ENCODE measurements at places on chromosomes 5 and 9. TPM values are rescaled to one million over a fixed set of nuclear protein-coding genes. Genes with fewer than 3 reads are reported as not detected.
A peak's percentile ranks its signal among the peaks of the same experiment; 100 is the strongest.

GRCh38 chr5:115068239-115069086, 101.2 kb downstream of the TRIM36 start:
- DNase-seq = no peak

- DNase-seq = no peak
These were observed 526.3 kb upstream of the DAB2 start for GRCh38 chr5:39951070-39951469.

UNC5A gene
- 0.55 TPM for polyA plus RNA-seq

- no peak for DNase-seq
These were observed 27.8 kb upstream of the ELL2 start for GRCh38 chr5:95989283-95990048.

WDR38 gene
- not detected for polyA plus RNA-seq

- DNase-seq = no peak
These were observed 88.9 kb downstream of the AMBP start for GRCh38 chr9:113989017-113989713.

- DNase-seq = no peak
These were observed 265.1 kb upstream of the MVB12B start for GRCh38 chr9:126061575-126061974.

GGTA1 gene
- polyA plus RNA-seq = 0.03 TPM

TGFBR1 gene
- 28.7 TPM for polyA plus RNA-seq

DNA sequence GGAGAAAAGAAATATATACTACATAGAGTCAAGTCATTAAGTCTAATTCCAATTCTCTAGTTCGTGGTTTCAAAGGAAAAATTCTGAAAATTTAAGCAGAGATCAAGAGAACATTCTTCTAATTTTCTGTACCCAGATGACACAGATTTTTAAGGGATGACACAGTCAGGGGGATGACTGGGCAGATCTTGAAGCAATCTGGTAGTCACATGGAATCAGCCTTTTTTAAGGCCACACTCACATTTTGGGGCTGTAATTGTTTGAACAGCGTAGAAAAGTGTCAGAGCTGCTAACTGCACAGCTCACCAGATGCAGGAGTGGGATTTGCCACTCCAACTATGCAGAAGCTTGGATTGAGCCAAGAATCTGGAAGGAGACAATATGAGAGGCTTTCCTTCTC, 20.4 kb downstream of the PDE4D start:
- no peak for DNase-seq

- no peak for DNase-seq
These were observed 80.1 kb upstream of the DMAC1 start for GRCh38 chr9:7879551-7880245.

DNA sequence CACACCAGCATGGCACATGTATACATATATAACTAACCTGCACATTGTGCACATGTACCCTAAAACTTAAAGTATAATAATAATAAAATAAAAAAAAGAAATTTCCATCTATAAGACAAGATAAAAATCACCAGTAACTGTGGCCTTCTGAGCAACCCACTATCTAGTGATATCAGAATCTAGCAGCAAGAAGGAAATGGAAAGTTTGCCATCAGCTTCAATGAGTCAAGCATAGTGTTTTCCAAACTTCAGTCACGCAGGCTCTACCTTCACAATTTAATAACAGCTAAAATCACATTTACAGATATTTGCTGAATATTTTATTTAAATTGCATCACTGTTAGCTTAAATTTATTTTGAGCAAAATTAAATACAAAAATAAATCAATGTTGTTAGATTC, 345.3 kb upstream of the CD180 start:
- no peak for DNase-seq

DNA sequence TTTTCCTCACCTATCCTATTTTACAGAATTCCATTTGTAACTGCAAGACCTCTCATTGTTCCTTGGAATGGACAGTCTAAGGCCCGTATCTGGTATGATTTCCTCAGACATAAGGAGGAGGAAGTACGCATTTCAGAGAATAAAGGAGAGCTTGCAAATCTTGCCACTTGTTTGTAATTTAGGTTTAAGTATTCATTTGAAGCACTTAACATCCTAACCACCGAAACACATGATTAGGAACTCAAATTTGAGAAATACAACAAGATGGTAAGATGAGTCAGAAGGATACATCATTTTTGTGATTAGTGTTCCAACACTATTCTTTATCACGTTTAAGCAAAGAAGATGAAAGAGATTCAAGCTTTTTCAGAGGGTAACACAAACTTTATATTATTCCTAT, 3.9 kb upstream of the ZCCHC9 start:
- DNase-seq = no peak

- DNase-seq = no peak
These were observed 33.6 kb downstream of the WWC1 start for GRCh38 chr5:168324859-168325630.

IFNE gene
- 0.08 TPM for polyA plus RNA-seq

- DNase-seq = no peak
These were observed 65.7 kb upstream of the MARCHF11 start for GRCh38 chr5:16245249-16245648.

DNA sequence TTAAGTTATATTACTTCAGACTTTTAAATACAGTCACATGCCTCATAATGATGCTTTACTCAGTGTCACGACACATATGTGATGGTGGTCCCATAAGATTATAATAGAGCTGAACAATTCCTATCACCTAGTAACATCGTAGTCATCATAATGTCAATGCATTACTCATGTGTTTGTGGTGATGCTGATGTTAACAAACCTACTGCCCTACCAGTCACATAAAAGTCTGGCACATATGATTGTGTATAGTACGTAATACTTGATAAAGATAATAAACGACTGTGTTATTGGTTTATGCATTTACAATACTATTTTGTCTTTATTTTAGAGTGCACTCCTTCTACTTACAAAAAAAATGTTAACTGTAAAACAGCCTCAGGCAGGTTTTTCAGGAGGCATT, 103.7 kb downstream of the PAM start:
- no peak for DNase-seq

ARL14EPL gene
- polyA plus RNA-seq = not detected

GRCh38 chr5:176609724-176610434, at the start of gene GPRIN1:
GPRIN1 (minus strand) TSS chr5:176610156; CDS start chr5:176599834, 10,322 bp downstream.
- DNase-seq = peak; percentile 98

FOXD1 gene
- polyA plus RNA-seq = 73.9 TPM

GRCh38 chr5:54361691-54362411, 51.5 kb upstream of the ARL15 start:
- DNase-seq = no peak

- DNase-seq = no peak
These were observed 102.5 kb upstream of the DHFR start for GRCh38 chr5:80757290-80757689.

DNA sequence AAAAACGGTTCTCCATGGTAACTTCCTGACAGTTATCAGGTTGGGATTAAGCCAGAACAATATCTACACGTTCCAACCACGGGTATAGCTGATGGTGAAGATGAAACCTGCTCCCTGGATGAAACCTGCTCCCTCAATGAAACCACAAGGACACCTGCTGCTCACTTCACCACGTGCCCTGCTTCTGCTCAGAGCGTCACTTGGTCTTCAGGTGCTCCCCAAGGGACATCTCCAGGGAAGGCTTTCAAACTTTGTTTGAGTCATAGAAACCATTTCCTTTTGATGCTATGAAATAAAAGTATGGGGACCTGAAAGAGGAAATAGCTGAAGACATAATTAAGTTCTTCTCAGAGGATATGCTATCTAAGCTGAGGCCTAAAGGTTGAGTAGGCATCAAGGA, 242.4 kb downstream of the MED10 start:
- DNase-seq = no peak

PSMD5 gene
- 13.7 TPM for polyA plus RNA-seq

GRCh38 chr9:5895782-5896181, 5.1 kb downstream of the MLANA start:
- DNase-seq = no peak

DNA sequence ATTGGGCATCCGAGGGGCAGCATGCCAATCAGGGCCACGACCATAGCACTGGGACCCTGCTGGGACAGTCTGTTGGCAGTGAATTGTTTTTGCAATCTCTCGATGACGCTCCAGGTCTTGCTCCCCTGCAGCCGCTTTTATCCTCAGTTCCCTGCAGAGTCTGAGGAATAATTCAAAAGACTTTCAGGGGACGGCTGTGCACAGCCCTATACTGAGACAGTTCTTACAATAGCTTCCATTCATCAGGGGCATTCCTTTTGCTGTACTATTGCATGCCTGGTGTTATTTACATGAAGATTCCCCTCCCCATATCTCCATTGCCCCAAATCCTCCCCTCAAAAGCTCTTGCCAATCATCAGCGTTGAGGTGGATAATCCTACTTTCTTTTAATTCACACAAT, 163.3 kb upstream of the WWC1 start:
- DNase-seq = no peak

SHOC1 gene
- not detected for polyA plus RNA-seq

DNA sequence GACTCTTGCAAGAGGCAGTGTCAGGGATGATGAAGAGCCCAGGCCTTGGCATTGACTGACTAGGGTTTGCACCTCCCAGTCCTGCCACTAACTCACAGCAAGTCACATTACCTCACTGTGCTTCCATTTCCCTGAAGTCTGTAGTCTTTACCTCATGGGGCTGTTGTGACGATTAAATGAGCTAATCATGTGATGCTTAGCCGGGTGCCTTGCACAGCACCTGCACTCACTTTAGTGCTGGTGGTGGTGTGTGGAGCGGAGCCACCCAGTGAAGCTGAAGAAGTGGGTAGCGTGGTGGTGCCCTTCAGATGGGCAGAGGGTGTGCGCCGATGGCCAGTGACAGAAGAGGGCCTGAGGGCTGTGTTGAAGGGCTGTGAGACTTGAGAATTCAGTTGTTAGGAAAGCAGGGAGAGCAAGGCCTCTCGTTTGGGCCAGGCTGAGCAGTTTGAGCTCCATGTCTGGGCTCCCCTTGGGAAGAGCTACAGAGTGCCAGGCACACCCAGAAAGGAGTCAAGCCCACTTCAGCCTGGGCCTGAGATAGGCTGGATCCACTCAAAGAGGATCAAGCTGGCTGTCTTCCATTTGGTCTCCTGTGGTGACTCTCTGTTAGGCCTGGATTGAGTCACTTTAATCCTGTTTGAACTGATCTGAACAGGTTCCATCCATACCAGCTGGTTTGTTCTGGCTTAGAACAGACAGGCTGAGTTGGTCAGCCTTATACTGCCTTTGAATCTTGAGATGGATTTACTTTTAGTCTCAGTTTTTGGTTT, 42.5 kb downstream of the RALGPS1 start:
- no peak for DNase-seq

- DNase-seq = no peak
These were observed 253.5 kb upstream of the HAPLN1 start for GRCh38 chr5:83973925-83974815.

CCL21 gene
- polyA plus RNA-seq = not detected

- no peak for DNase-seq
These were observed 961.3 kb upstream of the CTNND2 start for GRCh38 chr5:12865529-12865928.

PCDHGA2 gene
- 1.5 TPM for polyA plus RNA-seq

DNA sequence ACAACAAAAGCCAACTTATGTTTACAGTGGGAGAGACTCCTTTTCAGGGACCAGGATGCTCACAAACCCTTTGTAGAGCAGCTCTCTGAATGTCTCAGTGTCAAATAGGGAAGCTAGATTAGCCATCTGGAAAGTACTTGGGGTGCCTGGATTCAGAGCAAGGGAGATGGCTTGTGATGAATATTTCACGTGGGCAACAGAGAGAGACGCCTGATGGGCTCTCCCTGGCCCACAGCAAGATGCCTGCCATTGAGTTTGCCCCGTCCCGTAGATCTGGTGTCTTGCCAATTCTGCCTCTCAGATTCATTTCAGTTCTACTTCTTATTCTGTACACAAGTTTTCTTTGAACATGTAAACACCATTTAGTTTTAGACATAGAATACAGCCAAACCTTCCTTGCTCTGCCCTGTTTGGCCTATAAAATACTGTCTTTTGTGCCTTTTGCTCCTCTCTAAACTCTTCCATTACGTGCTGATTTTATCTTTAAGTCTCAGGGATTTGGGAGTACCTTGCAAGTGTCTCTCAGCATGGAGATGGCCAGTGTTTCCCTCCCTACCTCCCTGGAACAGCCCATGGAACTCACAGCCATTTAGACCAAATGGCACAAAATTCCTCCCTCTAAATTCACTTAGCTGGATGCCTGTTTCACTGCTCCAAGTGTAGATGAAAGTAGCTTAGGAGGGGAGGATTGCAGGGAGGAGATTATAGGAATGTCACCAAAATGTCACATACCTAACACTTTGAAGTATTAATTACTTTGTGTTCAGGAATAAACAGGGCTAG, 234.3 kb downstream of the SAXO1 start:
- no peak for DNase-seq

- no peak for DNase-seq
These were observed 3.2 kb downstream of the NKD2 start for GRCh38 chr5:1011741-1012312.

DNA sequence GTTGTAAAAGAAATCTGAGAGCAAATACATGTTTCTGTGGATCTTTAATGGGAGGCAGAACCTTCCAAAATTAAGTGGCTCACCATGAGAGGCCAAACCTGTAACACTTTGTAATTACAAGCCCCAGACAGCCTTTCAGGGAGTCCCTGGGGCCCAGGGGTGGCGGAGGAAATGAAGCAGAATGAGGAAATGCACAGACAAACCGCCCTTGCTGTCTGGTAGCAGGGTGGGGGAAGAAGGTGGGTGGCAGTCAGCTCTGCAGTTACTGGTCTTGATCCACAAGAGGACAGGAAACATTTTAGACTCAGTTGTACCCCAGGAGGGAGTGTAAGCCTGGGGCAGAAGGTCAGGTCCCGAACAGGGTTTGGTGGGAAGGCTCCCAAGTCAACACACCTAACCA, 6.5 kb downstream of the ARL14EPL start:
- DNase-seq = no peak

DNA sequence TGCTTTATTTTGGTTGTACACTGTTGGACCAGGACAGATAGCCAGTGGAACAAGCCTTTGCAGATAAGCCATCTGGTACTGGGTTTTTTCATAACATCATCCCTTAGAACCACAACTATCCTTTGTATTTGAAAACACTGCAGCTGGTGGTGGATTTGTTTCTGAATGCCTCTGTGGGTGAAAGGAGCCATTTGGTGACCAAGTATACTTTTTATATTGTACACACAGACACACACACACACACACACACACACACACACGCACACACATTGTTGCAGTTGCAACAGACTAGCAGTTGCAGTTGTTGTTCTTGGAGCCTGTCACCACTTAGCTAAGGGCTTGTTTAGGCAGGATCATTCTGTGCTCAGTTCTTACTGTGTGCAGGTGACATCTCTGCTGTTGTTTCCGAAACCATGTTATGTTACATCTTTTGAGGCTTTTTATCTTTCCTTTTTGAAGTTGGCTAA, 22.9 kb upstream of the CAVIN4 start:
- no peak for DNase-seq

GRCh38 chr5:440401-441201, 2.4 kb upstream of the EXOC3 start:
- DNase-seq = no peak

PTGS1 gene
- polyA plus RNA-seq = 4.0 TPM

DNA sequence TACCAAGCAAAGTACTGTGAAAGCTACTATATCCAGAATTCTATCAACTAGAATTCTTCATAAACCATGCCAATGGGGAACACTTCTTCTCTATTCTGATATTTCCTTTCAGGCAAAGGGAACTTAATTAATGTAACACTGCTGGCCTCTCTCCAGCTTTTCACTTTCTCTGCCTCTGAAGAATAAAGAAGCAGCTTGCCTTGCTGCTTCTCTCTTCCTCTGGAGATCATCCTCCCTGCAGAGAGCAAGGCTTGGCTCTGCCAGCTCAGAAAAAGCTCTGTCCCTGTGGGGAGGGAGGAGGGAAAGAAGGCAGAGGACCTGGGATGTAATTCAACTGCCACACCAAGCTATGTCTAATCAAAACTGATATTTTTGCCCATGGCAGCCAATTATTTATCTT, 6.5 kb downstream of the CTNND2 start:
- DNase-seq = no peak

Measured in SK-N-SH (cell line).